Pancreas (tissue), 10 donors: ENCODE measurements at places on chromosomes 2 and 18. TPM values are rescaled to one million over a fixed set of nuclear protein-coding genes. Genes with fewer than 3 reads are reported as not detected.

Gene MLPH
- total RNA-seq: 15.2 TPM

Gene KCTD18
- total RNA-seq: 9.5 TPM

Gene STRADB
- 11.5 TPM for total RNA-seq

Gene IL1F10
- total RNA-seq: not detected

Gene TMEM150A
- 20.8 TPM for total RNA-seq

GRCh38 chr2:66233981-66234380 lies 200.9 kb upstream of the MEIS1 start:
- H3K27me3 ChIP-seq: no peaks in the 10 kb centered on the region
- no peak overlapping the region for H3K4me3 ChIP-seq
- no peak for DNase-seq
- H3K27ac ChIP-seq: no peak overlapping the region

DNA sequence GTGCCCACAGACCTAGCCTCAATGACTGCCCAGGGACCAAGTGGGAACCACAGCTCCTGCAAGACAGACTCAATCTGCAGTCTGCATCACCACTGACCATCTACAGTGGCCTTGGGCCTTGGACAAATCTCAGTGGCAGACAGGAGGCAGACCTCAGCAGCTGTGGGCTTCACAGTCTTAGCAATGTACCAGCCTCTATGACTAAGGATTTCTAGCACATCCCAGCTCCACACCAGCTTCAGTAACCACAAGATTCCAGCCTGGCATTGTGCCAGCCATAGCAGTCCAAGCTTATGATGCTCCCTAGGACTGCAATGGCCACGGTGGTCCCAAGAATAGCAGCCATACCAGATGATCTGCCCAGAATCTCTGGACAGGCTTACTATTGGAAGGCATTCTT lies 19.6 kb upstream of the WDR75 start:
- H3K4me3 ChIP-seq: no peak overlapping the region
- H3K27me3 ChIP-seq: no peaks in the 10 kb centered on the region
- no peak overlapping the region for H3K27ac ChIP-seq
- DNase-seq: no peak
- no peaks in the 10 kb centered on the region for H3K4me1 ChIP-seq

DNA sequence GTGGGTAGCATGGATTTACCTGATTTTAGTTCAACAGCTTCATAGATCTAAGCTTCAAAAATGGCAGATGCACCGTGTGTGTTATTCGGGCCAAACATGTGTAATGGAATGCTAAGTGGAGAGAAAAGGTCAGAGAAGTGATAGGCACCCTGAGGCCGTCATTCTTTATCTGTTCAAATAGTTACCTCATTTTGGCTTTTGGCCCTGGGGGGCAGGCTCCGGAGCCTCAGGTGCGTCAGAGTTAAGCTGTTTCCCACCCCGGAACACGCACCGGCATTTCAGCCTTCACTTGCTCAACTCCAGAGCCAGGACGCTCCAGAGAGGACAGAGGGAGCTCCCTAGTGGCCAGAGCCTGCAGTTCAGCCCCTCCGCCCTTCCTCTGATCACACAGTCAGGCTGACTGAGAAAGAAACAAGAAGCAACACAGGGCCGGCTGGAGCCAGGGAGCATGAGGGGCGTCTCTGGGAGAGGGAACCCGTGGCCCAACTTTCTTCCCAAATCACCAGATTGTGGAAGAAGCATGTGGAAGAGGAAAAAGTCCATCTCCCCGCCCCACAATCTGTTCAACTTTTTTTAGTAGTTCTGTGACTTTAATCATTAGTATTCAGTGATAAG lies 135.2 kb upstream of the EPC2 start:
- no peak overlapping the region for H3K27ac ChIP-seq
- H3K27me3 ChIP-seq: no peaks in the 10 kb centered on the region

DNA sequence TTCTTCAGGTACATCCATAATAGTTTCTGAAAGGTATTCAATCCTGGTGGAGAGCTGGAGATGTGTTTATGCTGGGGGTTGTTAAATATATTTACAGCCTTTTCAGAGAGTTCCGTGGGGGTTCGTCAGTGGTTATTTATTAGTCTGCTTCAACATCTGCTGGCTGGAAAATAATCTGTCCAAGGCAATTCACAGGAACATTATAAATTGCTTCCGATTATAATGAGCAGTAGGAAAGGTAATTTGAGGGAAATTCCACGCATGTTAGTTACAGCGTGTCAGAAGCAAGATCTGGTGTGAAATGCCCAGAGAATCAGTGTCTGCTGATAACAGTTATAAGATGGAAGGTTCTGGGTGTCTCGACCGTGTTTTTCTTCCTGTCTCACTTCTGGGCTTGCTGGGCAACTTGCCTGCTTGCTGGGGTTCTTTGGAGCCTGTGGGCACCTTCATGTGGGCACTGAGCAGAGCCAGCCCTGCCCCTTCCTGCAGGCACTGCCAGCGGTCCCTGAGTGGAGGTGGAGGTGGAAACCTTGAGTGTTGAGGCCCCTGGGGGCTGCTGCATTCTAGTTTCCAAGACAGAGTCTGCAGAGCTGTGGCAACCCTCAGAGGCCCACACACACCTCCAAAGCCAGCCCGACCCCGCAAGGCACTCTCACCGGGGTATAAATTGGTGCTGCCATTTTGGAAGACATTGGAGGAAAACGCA lies 185.7 kb downstream of the FAM210A start:
- peak overlapping the region; percentile 59 for H3K27ac ChIP-seq
- no peak for DNase-seq
- H3K4me1 ChIP-seq: no peaks in the 10 kb centered on the region
- no peak overlapping the region for H3K4me3 ChIP-seq
- H3K27me3 ChIP-seq: no peaks in the 10 kb centered on the region
- H3K36me3 ChIP-seq: no peaks in the 10 kb centered on the region

DNA sequence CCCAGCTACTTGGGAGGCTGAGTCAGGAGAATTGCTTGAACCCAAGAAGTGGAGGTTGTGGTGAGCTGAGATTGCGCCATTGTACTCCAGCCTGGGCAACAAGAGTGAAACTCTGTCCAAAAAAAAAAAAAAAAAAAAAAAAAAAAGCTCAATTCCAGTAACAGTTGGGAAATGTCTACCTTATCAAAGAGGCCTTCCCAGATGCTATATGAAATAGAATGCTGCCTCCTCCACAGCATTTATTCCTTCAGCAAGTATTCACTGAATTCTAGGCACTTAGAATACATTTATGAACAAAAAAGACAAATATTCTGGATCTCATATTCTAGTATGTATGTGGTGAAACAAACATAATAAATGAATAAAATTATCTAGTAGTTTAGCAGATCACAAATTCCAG lies 12.8 kb upstream of the CDK5R2 start:
- no peak for DNase-seq
- H3K4me1 ChIP-seq: no peaks in the 10 kb centered on the region
- H3K27ac ChIP-seq: no peak overlapping the region
- peaks cover 4% of the 10 kb centered on the region for H3K27me3 ChIP-seq

- no peaks in the 10 kb centered on the region for H3K27me3 ChIP-seq
- H3K27ac ChIP-seq: peak overlapping the region; percentile 64
- peaks cover 8% of the 10 kb centered on the region for H3K4me1 ChIP-seq
- no peaks in the 10 kb centered on the region for H3K36me3 ChIP-seq
These were observed 200.6 kb downstream of the ZFP36L2 start for GRCh38 chr2:43025709-43026295.

DNA sequence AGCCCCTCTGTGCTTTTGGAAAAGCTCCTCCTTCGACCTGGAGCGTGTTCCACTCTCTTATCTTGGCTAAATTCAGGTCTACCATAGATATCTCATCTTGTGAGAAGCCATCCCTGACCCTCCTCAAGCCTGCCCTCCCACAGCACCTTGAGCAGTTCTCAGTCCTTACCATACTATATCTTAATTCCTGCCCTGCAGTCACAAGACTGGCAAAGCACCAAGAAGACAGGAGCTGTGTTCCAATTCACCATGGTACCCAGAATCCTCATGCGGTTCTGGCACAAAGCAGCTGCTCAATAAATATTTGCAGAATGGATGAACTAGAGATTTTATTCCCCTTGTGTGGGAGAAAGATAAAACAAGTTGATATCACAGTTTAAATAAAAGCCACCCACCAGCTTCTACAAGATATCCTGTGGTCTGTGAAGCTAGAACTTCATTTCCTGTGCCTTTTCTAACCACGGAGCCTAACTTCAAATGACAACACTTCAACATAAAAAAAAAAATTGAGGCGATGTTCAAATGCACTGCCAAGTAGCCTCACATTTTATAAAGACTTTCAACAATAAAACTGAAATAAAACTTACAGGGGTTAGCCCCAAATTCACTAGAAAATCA lies 19.5 kb downstream of the MARCHF4 start:
- H3K36me3 ChIP-seq: no peaks in the 10 kb centered on the region
- no peak overlapping the region for H3K4me3 ChIP-seq
- no peak overlapping the region for H3K27ac ChIP-seq
- DNase-seq: no peak
- H3K27me3 ChIP-seq: no peaks in the 10 kb centered on the region

GRCh38 chr18:8413751-8414150 lies 195.5 kb upstream of the RAB12 start:
- DNase-seq: no peak
- no peaks in the 10 kb centered on the region for H3K36me3 ChIP-seq
- no peaks in the 10 kb centered on the region for H3K27me3 ChIP-seq
- no peak overlapping the region for H3K4me3 ChIP-seq
- no peaks in the 10 kb centered on the region for H3K4me1 ChIP-seq

DNA sequence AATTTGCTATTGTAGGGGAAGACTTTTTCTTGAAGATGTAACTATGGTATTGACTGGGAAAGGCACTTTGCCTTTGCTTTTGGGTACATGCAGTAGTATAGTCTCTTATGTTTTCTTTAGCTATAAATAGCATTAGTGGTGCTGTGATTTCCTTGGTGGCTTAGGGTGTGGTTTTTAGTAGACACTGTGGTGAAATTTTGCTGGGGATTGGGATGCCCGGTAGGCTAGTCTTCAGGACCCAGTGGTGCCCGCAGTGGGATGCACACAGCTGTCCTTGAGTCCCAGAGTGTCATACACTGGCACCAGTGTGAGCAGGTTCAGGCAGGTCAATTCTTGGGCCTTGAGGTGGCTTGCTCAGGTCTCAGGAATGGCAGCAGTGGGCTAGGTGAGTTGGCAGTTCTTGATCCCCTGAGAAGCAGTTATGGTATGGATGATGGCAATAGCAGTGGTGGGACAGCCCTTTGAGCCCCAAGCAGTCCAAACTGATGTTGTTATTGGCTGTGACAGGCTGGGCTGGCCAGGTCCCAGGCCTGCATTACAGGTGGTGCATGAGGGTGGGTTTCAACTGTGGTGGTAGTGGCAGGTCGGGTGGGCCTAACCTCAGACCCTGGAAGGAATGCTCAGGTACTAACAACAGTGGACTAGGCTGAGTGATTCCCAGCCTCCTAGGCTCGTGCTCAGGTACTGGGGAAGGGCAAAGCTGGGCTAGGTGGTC lies 124.3 kb downstream of the XRCC5 start:
- H3K27ac ChIP-seq: no peak overlapping the region
- no peak for DNase-seq
- no peak overlapping the region for H3K4me3 ChIP-seq
- H3K36me3 ChIP-seq: no peaks in the 10 kb centered on the region

GRCh38 chr2:128777196-128778035 lies 458.7 kb upstream of the HS6ST1 start:
- H3K36me3 ChIP-seq: no peaks in the 10 kb centered on the region
- H3K27ac ChIP-seq: no peak overlapping the region
- no peaks in the 10 kb centered on the region for H3K27me3 ChIP-seq
- no peak for DNase-seq

DNA sequence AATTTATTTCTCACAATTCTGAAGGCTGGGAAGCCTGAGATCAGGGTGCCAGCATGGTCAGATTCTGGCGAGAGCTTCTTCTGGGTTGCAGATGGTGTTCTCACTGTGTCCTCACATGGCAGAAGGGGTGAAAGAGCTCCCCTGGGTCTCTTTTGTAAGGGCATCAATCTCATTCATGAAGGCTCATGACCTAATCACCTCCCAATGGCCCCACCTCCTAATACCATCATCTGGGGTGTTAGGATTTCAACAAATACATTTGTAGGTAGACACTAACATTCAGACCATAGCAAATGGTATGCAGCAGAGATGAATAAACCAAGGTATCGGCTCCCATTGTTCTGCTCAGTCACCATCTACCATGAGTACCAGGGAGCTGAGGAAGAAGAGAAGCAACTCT lies 32.7 kb downstream of the YPEL5 start:
- DNase-seq: no peak
- no peak overlapping the region for H3K4me3 ChIP-seq
- H3K27ac ChIP-seq: no peak overlapping the region
- H3K36me3 ChIP-seq: no peaks in the 10 kb centered on the region
- H3K4me1 ChIP-seq: no peaks in the 10 kb centered on the region

- peaks cover 23% of the 10 kb centered on the region for H3K36me3 ChIP-seq
- no peak for DNase-seq
- H3K27ac ChIP-seq: no peak overlapping the region
- no peak overlapping the region for H3K4me3 ChIP-seq
These were observed 18.5 kb downstream of the REL start for GRCh38 chr2:60899892-60900249.

DNA sequence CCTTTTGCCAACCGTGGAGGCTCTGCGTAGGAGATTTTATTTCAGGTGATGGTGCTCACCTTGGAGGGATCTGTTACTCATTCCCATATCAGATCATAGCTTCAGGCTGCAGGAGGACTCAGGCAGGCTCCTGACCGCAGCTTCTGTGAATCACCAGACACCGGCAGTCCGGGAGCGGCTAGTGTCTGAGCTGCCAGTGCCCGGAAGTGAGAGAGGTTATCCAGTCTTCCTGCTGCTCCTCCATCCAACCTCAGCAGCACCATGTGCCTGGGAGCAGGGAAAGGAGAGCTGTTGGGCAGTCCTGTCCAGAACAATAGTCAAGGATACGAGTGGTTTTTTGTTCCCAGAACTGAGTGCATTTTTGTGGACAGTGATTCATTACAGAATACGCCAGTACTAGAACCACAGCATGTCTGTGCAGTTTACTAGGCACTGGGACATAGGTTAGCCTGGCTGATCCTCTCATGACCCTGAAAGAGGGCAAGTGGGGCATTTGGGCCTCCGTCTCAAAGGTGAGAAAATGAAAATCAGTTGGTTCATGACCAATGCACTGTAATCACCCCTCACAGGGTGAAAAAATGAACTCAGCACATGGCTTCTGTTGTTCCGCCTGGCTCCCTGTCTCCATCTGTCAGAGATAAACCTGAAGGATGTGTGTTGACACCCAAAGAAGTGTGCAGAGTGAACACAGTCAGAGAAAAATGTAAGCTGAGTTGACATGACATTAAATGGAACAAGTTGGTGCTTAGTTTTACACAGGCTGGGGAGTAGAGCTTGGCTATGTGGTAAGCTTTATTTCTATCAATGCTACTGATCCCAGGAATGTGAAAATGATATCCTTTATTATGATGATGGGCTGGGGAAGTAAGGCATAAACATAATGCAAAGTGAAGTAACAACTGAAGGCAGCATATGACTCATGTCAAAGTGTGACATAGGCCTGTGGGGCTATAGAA lies 12.2 kb downstream of the FHOD3 start:
- H3K27ac ChIP-seq: no peak overlapping the region
- no peak for DNase-seq
- no peak overlapping the region for H3K4me3 ChIP-seq
